ENCODE measurements at places on chromosomes 16 and 17.

- no peak for DNase-seq
These were observed 415.8 kb upstream of the KIF2B start for GRCh38 chr17:53406907-53407306.

GRCh38 chr16:2505695-2506094 is 8.1 kb upstream of the ATP6V0C start:
- no peak for DNase-seq

GRCh38 chr17:77391668-77392375 is 251.1 kb downstream of the SEC14L1 start:
- no peak for DNase-seq

DNA sequence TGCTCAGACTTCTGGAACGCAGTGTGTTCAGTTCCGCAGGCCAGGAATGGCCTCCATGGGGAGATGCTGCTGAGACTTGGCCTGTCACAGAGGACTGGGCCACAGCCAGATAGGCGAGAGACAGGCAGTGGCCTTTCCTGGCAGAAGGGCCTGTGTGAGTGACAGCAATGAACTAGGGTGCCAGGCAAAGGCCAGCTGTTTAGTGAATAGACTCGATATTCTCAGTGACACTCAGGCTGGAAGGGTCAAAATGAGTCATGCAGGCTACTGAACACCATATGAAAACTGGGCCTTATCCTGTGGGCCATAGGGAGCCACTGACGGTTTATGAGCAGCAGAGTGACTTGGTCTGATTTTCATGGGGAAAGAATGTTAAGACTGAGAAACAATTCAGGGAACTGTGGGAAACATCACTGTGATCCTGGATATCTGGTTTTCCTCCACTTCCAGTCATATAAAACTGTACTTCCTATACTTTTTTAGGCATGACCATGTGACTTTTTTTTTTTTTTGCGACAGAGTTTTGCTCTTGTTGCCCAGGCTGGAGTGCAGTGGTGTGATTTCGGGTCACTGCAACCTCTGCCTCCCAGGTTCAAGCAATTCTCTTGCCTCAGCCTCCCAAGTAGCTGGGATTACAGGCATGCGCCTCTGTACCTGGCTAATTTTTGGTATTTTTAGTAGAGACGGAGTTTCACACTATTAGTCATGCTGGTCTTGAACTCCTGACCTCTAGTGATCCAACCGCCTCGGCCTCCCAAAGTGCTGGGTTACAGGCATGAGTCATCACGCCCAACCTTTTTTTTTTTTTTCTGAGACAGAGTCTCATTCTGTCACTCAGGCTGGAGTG is 5.2 kb upstream of the NUBP1 start:
- DNase-seq: no peak

GRCh38 chr16:85677383-85677967 is 11.3 kb downstream of the GINS2 start:
- DNase-seq: no peak

DNA sequence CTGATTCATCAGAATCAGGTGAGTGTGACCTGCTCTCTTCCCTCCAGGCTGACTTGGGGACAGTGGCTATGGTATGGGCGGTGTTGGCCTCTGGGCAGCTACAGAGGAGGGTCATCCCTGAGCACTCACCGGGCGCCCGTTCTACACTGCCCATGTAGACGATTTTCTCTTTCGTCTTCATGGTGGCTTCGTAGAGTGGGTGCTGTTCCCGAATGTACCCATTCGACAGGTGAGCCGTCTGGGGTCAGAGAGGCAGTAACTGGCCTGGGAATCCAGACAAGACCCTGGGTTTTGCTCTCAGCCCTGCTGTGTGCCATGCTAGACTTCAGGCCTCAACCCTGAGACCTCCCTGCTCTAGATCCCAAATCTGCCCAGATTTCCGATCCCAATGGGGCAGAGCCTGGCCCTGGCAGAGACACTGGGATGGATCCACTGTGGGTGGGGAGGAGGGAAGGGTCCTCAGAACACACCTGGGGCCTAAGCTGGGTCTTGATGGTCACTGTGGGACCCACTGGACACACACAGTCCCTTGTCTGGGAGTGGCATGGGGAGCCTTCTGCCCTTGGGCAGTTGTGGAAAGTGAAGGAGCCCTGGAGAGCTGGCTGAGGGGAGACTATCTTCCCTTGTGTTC is 13.2 kb downstream of the USP6 start:
- no peak for DNase-seq

DNA sequence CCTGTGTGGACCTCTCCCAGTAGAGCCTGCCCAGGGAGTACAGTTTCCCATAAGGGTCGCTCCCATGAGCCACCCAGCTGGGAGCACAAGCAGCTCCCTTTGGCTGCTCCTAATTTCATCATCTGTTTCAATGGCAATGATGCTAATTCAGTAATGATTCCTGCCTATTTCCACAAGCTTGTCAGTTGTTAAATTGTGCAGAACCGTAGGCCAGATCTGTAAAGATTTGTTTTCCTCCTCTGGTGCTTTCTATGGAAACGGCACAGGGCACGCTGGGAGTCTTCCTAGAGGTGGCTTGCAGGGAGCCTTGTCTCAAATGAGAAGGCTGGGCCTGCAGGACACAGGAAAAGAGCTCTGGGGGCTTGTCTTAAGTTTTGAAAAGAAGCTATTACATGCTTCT is 223.7 kb downstream of the CBLN1 start:
- no peak for DNase-seq

GRCh38 chr17:80260791-80261158 is at the start of gene RNF213:
TSS of gene RNF213 (plus strand) at chr17:80260852. CDS start at chr17:80263682, 2,830 bp downstream.
- DNase-seq: peak; percentile 62

- no peak for DNase-seq
These were observed 56.5 kb downstream of the RNF213 start for GRCh38 chr17:80316927-80317705.

DNA sequence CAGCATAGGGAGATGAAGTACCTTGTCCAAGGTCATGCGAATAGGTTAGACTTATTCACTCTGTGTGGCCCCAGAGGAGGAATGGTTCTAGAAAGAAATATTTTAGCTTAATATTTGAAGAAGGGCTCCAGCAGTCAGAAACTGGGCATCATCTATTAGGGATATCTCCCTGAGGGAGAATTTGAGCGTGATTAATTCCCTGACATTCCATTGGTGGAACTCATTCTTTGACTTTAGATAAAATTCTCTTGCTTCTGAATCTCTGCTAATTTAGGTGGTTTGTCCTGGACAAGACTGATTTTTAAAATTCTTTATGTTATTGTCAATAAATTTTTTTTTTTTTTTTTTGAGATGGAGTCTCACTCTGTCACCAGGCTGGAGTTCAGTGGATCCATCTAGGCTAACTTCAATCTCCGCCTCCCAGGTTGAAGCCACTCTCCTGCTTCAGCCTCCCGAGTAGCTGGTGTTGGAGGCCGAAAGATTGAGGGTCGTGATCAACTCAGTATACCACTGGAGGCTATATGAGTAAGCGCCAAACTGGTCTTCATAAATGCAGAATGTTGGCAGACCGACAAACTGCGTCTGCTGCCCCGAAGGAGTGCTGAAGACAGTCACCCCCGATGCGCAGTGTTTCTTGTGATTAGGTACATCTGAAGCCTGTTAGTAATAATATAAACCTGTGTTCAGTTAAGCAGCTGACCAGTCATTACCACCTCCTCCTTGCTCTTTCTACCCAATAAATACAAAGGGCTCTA is 267.9 kb upstream of the HSBP1 start:
- DNase-seq: no peak

DNA sequence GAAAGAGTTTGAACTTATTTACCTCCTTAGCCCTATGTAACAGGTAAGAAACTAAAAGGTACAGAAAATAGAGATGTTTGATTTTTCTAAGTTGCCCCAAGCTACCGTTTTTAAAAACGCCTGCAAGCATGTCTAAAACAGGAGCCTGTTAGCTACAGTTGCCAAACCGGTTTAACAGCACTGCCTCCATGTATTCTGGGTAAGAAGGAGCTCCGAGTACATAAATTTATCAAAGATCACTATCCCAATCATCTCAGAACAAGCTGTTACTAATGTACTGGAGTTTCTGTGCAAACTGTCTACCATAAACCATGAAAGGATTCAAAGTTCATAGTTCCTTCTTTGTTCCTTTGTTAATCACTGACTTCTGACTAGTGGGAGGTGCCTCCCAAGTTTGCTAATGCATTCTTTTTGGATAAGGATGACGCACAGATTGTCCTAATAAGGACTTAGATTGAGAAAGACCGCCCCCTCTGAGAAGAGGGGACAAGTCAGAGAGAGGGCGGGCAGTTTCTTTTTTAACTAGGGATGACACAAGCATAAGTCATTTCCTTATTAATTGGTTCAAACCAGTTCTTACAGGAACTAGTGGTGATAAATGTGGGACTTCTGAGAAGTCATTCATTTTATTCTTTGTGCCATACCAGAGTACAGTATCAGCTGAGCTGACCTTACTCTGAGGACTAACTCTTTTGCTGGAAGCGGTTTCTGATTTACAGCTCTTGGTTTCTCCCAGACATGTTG is 55.3 kb downstream of the TUBD1 start:
- peak; percentile 72 for DNase-seq

DNA sequence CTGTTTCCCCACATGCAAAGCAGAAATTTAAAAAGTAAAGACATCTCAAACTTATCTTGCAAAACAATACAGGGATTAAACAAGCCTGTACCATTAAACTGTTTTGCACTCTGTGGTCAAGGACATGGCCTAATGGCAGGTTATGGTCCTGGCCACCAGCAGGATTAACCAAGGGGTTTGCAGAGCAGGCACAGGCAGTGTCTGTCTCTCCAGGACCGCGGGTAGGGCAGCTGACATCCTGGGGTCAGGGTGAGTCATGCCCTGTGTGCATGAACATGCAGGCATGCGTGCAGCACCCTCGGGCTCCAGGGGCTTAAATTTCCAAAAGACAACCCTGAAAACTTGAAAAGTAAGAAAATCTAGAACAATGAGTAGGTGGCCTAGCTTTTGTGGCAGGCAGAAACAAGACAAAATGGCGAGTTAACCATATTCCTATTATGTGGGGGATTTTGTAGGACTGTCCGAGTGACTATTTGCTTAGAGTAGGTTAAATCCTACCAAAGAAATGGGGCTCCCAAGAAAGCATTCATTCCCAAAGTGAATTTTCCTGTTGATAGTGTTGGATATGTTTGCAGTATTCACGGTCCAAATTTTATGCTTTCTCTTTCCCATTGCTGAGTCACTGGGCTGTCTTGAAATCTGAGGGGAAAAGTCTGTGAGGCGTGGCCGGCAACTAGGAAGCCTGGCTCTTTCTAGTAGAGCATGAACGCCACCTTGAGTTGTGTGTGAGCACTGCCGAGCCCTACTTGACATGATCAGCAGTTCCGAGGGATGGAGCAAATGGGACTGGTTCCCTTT is 158.4 kb upstream of the FAM20A start:
- peak; percentile 5 for DNase-seq

DNA sequence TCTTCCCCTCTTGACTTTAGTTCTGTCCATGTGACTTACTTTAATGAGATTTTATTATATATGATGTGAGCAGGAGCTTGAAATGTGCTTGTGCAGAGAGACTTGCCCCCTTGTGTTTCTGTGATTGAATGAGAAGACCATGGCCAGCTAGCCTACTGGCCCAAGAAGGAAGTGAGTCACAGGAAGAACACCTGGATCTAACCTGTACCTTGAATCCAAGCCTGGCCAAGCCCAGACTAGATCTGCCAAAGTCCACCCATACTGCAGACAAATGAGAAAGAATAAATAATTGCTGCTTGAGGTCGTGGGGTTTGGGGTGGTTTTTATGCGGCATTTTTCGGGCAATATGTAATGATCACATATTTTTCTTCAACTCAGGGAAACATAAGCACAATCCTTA is 9.6 kb downstream of the ABCA10 start:
- DNase-seq: no peak

DNA sequence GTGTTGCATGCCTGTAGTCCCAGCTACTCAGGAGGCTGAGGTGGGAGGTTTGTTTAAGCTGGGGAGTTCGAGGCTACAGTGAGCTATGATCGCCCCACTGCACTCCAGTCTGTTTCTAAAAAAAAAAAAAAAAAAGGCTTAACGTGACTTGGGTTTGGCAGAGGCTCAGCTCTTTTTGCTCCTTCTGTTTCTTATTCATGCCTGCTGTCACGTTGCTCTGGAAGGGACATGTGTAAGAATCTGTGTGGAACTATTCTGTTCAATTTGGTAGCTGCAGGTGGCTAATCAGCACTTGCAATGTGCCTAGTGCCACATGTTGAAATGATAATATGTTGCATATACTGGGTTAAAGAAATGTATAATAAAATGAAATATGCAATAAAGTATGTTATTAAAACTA is 20.9 kb upstream of the SYT17 start:
- DNase-seq: no peak

- no peak for DNase-seq
These were observed 26.8 kb upstream of the NKD1 start for GRCh38 chr16:50521246-50521900.

- no peak for DNase-seq
These were observed 593 bp upstream of the WDR45B start for GRCh38 chr17:82648742-82649331.

DNA sequence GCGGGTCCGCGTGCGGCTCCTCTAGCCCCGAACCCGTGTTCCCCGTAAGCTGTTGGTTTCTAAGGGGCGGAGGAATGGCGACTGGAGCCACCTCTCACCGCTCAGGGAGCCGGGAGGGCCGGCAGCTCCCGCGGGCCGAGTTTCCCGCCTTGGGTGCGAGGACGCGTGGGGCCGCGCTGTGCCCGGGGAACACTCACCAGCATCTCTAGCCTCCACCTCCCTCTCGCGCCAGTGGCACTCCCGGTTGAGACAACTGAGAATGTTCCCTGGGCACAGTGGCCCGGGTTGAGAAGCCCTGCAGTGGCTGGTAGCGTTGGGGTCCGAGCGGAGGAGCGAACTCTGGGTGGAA is 560 bp downstream of the TELO2 start:
- no peak for DNase-seq

DNA sequence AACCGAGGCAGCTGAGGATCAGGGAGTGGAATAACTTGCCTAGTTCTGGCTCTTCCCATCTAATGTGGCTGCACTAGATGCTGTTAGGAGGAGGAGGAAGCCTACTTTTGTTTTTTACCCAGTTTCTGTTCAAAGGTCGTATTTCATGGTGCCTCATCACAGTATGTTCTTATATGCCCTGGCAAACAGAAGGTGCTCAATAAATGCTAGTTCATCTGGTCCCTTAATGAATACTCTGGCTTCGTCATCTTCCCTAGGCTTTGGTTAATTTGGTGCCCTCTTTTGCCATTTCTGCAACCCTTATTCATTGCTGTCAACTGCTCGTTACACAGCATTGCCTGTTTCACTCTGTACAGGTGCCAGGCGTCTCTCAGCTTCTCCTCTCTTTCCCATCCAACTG is 151.7 kb downstream of the WWOX start:
- no peak for DNase-seq

GRCh38 chr17:43998552-43998951 is 5.9 kb upstream of the NAGS start:
- DNase-seq: no peak

GRCh38 chr16:5069048-5069447 is 2.6 kb upstream of the ALG1 start:
- no peak for DNase-seq

All from naive thymus-derived CD8-positive, alpha-beta T cell (primary cell).